ENCODE measurements at places on chromosomes 1 and 21.
A peak's percentile ranks its signal among the peaks of the same experiment; 100 is the strongest.

- DNase-seq, result no peak
Observed at GRCh38 chr1:79694241-79694640, 687.7 kb upstream of the ADGRL4 start.

DNA sequence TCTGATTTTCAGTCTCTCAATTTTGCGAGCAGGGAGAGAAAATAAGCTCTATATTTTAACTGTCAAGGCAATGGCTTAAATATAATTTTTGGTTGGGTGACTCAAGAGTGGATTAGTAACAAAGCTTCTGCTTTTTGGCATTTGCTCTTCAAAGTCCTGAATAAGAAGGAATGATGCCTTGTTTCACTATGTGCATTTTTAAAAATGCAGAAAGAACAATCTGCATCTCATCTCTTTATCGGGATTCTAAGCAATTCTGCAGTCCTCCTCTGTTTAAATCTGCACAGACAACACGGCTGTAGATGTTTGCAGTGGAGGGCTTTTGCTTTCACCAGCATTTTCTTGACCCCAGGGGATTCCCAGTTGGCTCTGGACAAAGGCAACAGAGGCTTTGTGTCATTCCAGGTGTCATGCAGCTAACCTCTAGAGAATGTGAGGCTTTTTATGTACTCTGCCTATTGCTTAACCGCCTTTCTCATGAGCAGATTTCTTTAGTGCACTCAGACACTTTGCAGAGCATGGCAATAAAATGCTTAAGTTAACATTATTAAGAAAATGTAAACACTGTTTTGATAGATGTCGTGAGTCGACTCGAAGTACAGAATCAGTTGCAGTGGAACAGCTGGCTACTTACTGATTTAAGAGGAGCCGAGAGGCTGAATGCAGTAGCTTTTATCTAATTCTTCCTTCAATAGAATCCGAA is 783.2 kb upstream of the NEGR1 start:
- DNase-seq, result no peak

DNA sequence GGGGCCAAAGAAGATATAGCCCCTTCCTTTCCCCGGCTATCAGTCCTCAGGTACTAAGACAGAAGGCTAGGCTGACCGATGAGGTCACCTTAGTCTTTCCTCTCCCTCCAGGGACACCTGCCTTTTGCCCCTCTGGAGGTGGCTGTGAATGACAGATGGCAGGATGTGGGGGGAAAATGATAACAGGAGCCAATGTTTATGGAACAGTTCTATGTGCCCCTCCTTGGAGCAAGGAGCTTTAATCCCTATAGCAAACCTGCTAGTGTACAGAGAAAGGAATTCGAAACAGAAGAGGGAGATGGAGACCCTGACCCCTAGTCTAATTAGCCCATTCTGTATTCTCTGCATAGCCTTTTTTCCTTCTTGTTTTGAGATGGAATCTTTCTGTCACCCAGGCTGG is 28.1 kb downstream of the SERINC2 start:
- no peak for DNase-seq

- DNase-seq, result peak; percentile 54
Observed at GRCh38 chr21:34022627-34023335, 50.6 kb upstream of the MRPS6 start.

DNA sequence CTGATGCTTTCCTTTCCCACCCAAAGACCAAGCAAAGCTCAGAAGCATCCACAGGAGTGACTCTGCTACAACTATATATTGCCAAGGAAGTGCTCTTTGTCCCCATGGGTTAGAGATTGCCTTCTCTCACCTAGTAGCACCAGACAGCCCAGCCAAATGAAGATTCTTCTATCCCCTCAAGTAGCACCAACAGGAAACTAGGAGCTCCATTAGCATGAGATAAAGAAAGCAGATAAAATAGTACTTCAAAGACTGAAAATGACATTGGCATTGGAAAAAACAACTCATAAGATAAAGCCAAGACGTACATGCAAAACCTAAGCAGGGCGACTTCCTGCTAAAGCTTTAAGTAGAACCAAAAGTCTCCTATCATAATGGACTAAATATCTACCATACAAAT is 871.5 kb downstream of the AMY1C start:
- DNase-seq, result no peak

DNA sequence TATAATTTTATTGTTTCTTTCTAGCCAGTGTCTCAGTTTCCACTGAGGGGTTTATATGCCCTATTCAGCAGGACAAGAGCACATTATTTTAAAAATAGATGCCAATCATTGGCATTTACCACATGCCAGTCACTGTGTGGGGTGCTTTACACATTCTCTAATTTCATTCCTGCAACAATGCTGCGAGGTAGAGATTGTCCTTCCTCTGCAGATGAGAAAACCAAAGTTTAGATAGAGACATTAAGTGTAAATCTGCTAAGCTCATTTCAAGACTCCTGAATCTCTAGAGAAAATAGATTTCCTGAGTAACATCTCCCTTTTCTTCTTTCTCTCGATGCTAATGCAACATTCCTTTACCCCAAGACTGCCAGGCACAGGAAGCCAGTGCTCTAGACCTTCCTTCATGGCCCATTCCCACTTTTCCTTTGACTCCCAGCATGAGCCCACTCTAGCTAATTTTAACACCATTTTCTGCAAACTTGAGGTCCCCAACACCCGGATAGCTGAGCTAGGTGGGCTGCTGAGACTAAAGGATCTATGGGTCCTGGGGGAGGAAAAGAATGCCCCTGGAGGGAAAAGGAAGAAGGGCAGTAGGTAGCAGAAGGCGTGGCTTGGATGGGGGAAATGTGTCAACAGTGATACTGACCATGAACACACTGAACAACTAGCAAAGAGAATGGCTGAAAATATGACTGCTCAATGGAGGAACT is 50.0 kb downstream of the SH3GLB1 start:
- DNase-seq, result no peak

- no peak for DNase-seq
Observed at GRCh38 chr1:173056365-173056764, 5.6 kb upstream of the TNFSF18 start.

DNA sequence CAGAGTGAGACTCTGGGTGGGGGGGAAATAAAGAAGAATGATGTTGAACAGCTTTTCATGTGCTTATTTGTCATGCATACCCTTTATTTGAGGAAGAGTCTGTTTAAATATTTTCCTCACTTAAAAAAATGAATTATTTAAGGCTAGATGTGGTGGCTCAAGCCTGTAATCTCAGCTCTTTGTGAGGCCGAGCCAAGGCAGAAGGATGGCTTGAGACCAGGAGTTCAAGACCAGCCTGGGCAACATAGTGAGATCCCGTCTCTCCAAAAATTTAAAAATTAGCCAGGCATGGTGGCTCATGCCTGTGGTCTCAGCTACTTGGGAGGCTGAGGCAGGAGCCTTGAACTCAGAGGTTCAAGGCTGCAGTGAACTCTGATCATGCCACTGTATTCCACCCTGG is 25.4 kb downstream of the SLC30A1 start:
- no peak for DNase-seq

DNA sequence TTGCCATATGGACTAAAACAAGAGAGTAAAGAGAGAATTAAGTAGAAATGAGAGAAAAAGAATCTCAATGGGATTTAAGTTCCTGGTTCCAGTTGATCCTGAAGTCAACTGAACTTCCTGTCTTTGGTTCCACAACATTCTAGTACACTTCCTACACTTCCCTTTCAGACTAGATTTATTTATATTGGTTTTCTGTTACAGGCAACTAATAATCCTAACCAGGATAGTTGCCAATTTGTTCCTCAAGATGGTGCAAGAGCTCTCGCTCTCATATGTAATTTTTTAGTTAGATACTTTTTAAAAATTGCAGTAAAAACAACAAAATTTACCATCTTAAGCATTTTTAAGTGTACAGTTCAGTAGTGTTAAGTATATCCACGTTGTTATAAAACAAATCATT is 28.8 kb upstream of the TRIM45 start:
- DNase-seq, result peak; percentile 6

Data from Kasumi-1 (cell line).